Stimulated activated CD4-positive, alpha-beta T cell treated with anti-CD3 and anti-CD28 coated beads, Interleukin-1b, Interleukin-23, amount 100 ng/mL, for 4 hours (primary cell): ENCODE measurements at places on chromosomes 4 and X.

- DNase-seq = no peak
Observed at GRCh38 chr4:75007891-75008290, 75.0 kb downstream of the PARM1 start.

DNA sequence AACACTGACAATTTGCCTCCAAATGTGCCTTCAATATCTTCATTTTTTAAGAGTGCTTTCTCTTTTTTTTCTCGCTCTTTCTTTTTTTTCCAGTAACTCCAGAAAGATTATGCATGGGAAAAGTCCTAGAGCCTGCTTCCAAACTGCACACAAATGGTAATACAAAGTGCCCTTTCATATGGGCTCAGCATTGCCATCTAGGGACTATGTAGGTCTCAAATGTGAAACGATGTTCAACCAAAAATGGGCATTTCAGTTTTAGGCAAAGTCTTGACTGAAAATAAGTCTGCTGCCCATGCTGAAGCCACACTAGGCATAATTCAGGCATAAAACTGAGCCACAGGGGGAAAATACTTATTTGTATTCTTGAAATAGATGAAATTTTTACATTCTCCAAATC lies 65.6 kb downstream of the SYNPO2 start:
- DNase-seq = no peak

GRCh38 chr4:139665690-139666529 lies at the start of gene MGST2:
Gene MGST2 (plus strand): TSS chr4:139665819. CDS start chr4:139666020, 201 bp downstream.
- no peak for DNase-seq

DNA sequence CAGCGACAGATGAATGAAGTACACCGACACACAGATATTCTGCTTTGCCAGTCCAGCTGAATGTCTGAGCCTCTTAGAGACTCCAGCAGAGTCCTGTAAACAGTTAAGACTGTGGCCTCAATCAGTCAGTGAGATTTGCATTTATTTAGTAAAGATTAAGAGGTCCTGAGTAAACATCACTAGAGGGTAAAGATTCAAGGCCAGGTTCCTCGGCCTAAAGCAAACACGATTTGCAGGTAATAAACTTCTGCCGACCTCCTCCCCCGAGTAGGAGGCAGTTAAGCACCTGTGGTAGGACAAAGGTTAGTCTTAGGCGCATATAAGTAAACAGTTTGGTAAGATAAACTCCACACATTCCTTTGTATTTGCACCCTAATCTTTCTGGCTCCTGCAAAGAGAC lies 99.6 kb downstream of the CFAP47 start:
- DNase-seq = no peak

DNA sequence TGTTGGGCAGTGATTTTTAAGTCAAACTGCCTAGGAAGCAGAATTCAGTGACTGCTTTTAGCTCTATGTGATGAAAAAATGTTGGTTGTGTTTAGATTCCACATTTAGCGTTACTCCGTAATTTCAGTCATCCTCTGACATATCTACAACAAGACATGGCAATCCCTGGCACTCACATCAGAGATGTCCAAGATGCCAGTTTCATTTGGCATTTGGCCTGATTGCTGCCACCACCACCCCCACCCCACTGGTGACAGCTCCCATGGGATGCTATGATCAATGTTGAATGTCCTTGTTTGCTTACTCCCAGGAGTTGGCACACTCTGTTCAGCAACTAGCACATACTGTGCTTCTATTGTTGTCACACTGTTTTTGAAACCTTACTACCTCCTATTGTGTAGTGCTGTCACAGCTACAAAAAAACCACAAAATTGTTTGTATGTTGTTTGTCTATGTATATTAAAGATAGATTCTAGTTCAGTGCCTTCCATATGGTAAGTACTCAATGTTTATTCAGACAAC lies 101.4 kb downstream of the AWAT2 start:
- DNase-seq = no peak

DNA sequence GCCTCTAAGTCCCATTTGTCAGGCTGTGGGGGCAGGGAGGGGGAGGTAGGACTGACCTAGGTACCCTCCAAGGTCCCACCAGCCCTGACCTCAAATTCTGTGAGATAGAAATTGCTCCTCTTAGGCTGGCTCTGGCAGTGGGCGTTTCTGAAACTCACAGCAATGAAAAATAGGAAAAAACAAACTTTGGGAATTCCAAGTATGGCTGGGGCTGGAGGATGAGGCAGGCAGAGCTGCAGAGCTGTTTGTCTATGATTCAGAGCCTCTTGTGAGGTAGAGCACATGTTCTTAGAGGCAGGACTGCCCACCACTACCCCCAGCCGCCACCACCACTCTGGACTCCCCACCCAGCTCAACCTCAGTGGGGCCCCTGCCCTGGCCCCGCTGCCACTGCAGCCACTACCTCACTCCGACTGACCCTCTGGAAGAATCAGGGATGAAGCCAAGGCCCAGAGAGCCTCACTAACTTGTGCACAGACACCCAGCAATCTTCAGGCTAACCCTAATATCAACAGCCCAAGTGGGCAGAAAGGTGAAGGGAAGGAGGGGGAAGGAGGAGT lies 98.2 kb downstream of the PJA1 start:
- DNase-seq = no peak

GRCh38 chr4:111556851-111557250 lies 588.4 kb upstream of the FAM241A start:
- DNase-seq = no peak

DNA sequence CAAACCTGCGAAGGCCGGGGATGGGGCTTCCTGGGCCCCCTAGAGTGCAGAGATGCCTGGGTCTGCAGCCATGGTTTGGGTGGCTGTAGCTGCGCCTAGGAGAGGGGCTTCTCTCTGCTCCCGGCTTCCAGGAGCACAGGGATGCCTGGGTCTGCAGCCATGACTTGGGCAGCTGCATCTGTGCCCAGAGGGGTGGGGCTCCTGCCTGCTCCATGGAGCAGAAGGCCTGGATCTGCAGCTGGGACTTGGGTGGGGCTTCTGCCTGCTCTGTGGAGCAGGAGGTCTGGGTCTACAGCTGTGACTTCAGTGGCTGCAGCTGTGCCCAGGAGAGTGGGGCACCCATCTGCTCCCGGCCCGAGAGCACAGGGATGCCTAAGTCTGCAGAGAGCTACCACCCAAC lies 20.8 kb downstream of the SPON2 start:
- no peak for DNase-seq

DNA sequence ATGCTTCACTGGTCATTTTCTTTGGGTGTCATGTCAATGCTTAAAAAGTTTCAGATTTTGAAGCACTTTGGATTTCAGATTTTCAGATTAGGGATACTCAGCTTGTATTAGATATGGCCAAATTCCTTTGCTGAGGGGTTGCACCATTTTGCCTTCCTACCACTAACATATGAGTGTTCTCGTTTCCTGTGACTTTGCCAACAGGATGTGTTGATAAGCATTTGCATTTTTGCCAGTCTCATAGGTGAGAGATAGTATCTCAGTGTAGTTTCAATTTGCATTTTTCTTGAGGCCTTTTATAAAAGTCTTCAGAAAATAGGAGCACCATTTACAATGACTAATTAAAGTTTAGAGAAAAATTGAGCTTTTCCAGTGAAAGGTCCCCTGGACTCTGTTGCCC lies 71.6 kb upstream of the CLCN4 start:
- no peak for DNase-seq

DNA sequence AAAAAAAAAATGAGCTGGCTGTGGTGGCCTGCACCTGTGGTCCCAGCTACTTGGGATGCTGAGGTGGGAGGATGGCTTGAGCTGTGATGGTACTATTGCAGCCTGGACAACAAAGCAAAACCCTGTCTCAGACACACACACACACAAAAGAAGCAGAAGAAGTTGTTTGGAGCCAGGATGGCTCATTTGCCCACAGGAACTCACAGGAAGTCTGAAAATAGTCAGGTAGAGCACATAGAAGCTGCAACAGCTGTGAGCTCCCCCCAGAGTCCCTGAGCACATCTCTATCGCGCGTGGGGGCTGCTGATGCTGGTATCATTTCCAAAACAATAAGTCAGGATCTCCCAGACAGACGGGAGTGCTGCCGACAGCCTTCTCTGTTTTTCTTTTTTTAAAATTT lies 13.4 kb upstream of the DHRSX start:
- DNase-seq = no peak

- DNase-seq = no peak
Observed at GRCh38 chr4:25702848-25703247, 47.2 kb downstream of the SLC34A2 start.

DNA sequence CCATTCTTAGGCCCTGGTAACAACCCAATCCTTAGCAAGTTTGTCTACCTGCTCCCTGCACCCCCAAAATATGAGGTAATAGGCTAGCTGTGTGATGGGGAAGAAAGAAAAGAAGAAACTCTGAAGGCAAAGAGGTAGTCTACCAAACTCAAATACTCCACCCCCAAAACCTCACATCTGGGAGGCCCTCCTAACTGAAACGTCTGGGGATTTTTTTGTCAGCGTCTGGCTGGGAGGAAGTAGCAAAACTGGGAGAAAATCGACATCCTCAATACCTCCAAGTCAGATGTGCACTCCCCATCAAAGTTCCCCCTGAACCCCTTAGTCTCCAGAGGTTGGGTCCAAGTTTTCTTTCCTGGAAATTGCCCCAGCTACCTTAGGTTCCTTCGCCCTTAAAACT lies 1.0 kb downstream of the LAMP2 start:
- DNase-seq = no peak

DNA sequence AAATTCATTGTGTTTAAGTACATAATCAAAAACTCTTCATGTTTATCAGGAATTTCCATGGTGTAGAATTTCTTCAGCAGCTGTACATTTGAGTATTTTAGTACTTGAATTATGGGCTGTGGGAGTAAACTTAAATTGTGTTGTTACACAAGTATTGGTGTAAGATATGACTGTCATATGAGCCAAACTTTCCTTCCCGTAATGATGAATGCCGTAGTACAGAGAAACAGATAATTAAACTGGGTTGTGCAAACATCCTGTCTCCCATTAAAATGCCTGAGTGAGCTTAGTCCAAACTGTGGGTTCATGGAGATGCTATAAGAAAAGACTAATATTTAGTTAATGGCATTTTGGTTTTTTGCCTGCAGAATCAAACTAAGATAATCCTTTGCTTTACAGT lies 159.2 kb downstream of the SLC4A4 start:
- DNase-seq = no peak

DNA sequence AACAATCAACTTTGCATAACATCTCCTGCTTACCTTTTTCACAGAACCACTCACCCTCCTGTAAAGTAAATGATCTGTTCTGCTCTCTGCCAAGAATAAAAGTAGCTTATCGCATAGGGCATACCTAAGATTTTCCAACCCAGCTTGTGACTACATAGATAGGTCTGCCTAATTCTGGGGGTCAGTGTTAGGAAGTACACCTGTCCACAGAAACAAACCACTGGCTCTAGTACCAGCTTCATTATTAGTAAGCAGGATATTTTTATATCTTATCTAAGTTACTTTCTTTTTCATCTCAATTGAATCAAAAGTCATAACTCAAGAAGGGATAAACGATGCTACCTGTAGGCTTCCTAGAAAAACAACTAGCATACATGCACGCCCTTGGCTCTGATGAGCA lies 23.8 kb downstream of the CXCL1 start:
- DNase-seq = no peak

DNA sequence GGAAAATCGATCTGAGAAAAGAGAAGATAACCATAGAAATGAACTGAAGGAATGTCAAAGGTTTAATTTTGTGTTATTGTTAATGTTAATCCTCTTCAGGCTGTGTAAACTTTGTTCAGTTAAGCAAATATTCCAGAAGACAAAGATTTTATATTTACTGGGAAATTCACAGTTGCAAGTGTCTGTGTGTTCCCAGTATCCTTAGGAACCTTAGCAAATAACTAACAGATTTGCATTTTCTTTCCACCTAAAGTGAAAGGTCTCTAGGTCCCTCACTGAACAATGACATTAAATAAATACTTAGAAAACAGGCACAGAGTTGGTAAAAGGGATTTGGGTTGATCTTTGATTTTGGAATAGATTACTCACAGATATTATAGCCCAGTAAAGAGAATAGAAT lies 324.7 kb downstream of the C4orf33 start:
- DNase-seq = no peak

- DNase-seq = no peak
Observed at GRCh38 chr4:31374256-31374960, 654.2 kb downstream of the PCDH7 start.

GRCh38 chrX:109856974-109857373 lies 123.9 kb upstream of the ACSL4 start:
- no peak for DNase-seq

DNA sequence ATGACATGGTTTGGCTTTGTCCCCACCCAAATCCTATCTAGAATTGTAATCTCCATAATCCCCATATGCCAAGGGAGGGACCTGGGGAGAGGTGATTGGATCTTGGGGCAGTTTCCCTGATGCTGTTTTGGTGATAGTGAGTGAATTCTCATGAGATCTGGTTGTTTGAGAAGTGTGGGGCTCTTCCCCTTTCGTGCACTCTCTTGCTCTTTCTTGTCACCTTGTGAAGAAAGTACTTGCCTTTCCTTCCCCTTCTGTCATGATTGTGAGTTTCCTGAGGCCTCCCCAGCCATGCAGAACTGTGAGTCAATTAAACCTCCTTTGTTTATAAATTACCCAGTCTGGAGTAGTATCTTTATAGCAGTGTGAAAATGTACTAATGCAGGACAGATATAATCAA lies 36.4 kb upstream of the FREM3 start:
- DNase-seq = no peak

DNA sequence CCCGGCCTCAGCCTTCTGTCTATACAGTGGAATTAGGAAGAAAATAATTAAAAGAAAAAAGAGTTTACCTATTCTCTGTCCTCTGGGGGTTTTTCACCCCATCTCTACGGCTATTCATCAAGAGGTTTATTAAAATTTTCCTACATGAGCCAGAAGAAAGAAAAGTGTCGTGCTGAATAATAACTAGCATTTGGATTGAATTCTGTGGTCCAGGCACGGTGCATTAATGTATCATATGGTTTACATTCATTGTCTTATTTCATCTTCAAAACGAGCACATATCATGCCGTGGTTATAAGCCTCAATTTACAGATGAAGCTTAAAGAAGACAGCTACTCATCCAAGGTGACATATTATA lies 5.4 kb upstream of the NAA15 start:
- no peak for DNase-seq

DNA sequence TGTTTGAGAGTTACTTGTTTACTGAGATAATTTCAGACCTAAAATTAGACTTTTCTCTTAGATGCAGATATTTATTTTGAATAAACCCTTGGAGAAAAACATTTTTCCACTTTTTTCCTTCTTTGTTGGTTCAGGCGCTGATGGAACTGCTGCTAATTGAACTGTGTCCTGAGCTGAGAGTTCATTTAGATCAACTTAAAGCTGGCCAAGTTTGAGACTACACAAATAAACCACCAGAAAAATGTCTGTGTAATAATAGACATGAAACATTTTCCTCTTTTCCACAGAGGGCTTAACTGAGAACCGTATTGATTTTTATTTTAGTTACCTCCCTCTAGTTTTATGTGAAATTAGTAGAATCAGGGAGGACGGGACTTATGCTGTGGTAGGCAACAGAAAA lies 32.5 kb downstream of the LRP2BP start:
- no peak for DNase-seq

- no peak for DNase-seq
Observed at GRCh38 chr4:55611358-55612059, 19.5 kb upstream of the PDCL2 start.

GRCh38 chr4:948101-948935 lies 16.1 kb downstream of the TMEM175 start:
- DNase-seq = no peak

- DNase-seq = no peak
Observed at GRCh38 chrX:41688156-41688555, 617 bp upstream of the GPR34 start.
